ENCODE measurements at places on chromosomes 5 and 9.

DNA sequence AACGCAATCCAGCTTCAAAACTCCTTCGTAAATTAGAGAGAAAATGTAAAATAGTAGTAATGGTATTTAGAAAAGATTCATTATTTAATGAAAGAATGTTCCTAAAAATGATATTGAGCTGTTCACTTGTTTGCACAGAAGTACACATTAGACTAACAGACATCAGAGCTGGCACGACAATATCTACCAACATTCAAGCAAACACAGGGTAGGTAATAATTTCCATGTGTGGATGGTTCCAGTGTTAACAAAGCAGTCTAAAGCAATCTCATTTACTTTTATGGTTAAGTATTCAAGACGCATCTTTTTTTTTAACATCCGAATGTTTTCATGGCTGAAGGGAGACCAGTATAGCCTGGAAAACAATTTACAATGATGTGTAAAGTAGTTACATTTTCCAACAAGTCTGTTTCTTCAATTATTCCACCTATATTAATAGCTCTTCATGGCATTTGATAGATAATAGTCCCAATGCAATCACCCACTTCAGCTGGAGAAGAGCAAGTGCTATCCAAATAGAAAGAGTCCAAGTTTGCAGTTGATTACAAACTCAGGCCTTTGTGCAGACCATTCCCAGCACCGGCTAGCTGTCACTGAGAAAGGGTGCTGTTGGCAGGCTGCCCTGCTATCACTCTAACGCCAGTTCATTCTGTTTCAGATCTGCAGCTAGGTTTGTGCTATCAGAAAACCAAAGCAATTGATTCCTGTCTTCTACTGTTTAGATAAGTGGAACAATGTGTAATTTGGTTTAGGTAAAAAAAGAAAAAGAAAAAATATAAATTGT, 458.8 kb downstream of the DTWD2 start:
- no peak for DNase-seq

DNA sequence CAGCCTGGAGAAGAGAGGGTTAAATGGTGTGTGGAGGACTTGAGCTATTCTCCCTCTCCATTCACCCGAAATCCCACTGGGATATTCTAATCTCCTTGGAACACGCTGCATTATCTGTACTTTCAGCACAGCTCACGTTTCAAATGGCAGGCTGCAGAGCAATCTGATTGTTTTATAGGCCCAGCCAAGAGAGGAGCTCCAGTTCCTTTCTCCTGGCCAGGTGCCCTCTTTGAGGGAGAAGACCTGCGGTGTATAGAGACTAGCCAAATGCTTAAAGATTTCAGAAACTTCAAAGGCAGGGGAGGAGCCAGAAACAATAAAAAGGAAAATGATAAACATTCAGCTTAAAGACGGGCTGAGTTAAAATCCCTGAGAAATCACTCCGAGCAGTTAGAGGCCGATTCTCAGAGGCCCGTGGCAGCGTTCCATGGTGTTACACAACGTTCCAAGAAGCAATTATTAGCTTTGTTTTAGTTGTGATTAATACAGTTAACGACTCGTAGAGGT, 564.0 kb upstream of the KLF4 start:
- DNase-seq: no peak

DNA sequence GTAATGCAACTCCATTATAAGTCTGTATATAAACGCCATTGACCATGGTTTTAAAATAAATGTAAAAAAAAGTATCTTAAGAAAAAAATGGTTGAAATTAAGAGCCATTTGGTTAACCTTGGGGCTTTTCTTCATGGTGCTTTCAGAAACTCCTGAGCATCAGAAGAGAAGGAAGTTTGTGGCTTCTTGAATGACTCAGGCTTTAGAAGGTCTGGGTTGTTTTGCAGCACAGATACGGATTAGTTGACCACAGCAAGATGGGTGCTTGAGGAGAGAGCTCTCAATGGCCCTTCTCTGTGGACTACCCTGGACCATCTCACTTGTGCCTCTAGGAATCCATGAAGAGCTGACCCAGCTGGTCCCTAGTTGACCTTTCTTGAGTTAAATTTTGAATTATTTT, 189.5 kb downstream of the TMEM38B start:
- no peak for DNase-seq

- DNase-seq: no peak
These were observed 396.3 kb downstream of the PDE4D start for GRCh38 chr5:59497207-59497606.

- DNase-seq: no peak
These were observed 303.4 kb downstream of the ADGRV1 start for GRCh38 chr5:90861843-90862586.

DNA sequence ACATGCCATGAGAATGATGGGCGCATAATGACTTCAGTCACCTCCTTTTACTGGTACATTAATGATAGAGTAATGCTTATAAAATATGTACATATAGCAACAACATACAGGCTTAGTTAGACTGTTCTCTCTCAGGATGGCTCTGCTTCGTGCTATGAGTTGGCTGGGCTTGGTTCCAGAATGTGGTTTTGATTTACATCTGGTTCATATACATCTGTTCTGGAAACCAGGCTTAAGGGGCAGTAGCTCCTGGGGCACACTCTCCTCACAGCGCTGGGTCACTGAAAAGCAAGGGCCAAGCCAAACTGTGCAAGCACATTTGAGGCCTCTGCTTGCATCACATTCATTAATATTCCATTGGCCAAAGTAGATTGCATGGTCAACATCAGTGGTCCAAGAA, 44.9 kb downstream of the PCSK1 start:
- no peak for DNase-seq

DNA sequence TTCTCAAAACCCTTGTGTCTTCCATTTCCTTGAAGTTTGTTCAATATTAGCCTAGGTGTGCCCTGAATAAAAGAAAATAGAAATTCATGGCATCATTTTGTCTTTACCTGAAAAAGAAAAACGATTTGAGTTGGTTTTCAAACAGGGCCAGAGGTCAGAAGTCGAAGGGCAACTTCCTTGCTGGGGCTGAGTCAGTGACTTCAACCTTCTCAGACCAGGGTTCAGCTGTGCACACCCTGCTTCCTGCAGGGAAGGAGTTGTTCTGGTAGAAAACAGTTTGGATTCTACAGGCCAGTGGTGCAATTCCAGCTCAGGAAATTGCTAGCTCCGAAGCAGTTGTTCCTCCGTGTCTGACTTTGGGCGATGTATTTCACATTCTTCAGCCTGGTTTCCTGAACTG, 132.1 kb upstream of the SLC30A5 start:
- DNase-seq: no peak

- DNase-seq: no peak
These were observed 43.6 kb downstream of the NR3C1 start for GRCh38 chr5:143359869-143360268.

- no peak for DNase-seq
These were observed 366.9 kb downstream of the MAN2A1 start for GRCh38 chr5:110056580-110057114.

- no peak for DNase-seq
These were observed 71.2 kb upstream of the CNTLN start for GRCh38 chr9:17063535-17064135.

DNA sequence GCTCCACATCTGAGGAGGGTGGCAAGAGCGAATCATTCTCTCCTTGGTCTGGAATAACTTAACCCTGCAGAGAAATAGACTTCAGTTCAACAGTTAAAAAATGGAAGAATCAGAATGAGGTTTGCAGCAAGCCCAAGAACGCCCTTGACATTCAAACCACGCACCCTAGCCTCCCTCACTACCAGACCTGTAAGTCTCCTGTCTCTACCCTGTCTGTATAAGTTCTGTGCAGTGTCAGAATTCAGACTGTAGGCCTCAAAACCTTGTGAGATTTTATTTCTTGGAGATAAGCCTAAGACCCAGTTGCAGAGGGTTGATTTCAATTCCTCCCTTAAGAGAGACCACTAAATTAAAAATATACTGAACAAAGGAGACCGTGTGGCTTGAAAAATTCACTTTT, 35.8 kb upstream of the PLPP1 start:
- no peak for DNase-seq

- DNase-seq: no peak
These were observed 3.9 kb upstream of the NKD2 start for GRCh38 chr5:1004461-1005248.

DNA sequence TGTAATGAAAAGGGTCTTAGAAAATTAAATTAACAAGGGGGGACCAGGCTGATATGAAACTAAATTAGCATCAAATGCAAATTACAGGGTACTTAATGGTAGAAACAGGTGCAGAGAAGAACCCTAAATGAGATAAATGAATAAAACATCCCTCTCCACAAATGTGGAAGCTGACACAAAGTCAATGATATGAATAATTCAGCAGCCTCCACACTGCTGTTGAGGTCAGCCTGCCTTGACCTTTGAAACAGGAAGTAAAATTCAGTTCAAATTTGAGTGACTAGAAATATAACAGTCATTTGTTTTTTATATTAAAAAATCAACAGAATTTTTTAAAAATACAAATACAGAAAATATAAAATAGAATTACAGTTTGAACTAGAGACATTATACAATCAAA, 40.0 kb downstream of the EBF1 start:
- no peak for DNase-seq

- no peak for DNase-seq
These were observed 30.0 kb upstream of the MACIR start for GRCh38 chr5:103228588-103228987.

DNA sequence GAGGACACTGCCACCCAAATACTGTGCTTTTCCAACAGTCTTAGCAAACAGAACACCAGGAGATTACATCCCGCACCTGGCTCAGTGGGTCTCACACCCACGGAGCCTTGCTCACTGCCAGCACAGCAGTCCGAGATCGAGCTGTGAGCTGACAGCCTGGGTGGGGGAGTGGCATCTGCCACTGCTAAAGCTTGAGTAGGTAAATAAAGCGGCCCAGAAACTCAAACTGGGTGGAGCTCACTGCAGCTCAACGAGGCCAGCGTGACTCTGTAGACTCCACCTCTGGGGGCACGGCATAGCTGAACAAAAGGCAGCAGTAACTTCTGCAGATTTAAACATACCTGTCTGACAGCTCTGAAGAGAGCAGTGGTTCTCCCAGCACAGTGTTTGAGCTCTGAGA, 28.8 kb downstream of the EPB41L4A start:
- no peak for DNase-seq

DNA sequence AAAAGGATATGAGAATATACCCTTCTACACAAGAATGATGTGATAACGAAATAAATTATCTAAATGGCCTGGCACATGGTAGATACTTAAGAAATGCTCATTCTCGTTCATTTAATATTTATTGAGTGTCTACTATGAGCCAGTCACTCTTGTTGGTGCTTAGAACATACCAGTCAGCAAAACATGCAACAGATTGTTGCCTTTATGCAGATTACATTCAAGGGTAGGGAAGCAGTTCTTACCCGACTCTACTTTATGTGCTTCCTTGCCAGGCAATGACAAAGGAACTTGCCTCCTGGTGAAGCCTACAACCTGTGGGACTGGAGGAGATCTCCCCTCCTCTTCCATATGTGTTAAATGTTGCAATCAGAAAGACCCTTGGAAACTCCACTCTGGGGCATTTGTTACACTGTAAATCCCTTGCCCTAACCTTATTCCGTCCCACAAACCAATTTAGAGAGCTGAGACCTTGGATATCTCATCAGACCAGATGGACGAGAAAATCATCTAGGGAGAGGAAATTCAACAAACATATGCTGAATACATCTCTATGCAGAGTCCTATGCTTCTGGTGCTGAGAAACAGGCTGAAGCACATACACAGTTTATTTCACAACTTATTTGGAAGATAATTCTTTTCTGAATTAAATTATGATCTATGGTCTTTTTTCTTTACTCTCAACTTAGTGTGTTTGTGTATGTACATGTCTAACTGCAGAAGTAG, 128.1 kb upstream of the TRIM32 start:
- no peak for DNase-seq

GRCh38 chr5:54965806-54966205, 19.6 kb downstream of the ESM1 start:
- DNase-seq: no peak

DNA sequence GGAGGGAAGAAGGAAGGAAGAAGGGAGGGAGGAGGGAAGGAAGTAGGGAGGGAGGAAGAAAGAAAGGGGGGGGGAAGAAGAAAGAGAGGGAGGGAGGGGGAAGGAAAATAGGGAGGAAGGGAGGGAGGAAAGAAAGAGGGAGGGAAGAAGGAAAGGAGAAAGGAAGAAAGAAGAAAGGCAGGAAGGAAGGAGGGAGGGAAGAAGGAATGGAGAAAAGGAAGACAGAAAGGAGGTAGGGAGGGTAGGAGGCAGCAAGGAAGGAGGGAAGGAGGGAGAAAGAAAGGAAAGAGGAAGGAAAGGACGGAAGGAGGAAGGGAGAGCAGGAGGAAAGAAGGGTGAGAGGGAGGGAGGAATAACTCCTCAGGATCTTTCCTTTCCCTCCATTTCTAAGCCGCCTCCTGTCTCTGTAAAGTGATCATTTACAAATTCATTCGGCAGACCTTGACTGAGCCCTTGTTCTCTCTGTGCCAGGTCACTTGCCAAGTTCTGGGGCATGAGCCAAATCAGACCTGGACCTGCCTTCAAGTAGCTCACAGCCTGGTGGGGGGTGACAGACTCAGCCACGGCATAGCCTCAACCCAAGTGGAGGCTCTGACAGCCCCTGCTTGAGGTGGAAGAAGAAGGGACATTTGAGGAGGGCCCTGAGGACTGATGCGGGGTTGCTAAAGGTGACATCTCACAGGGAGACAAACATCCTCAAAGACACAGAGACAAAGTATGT, 69.0 kb upstream of the HRH2 start:
- DNase-seq: no peak

GRCh38 chr5:10775646-10776045, 14.6 kb upstream of the DAP start:
- DNase-seq: no peak

- DNase-seq: no peak
These were observed 136.6 kb downstream of the SEMA6A start for GRCh38 chr5:116437922-116438578.

DNA sequence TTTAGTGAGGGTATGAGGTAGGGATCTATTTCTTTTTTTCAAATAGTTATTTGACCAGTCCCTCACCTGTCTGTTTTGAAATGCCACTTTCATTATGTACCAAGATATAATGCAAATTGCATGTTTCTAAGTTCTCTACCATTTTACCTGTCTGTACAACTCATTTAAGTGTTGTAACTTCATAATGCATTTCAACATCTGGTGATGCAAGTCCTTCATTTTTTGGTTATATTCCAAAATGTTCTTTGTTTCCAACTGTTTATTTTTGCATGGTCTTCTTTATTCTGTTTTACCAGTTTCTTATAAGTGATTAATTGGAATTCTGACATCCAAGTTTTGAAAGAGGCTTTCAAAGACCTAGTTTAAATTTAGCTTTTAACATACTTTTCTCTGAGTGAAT, 26.8 kb downstream of the TDRD7 start:
- no peak for DNase-seq
